ENCODE measurements at places on chromosomes 12 and 14. TPM values are rescaled to one million over a fixed set of nuclear protein-coding genes. Genes with fewer than 3 reads are reported as not detected.

The USP15 gene
- 25.4 TPM for polyA plus RNA-seq

DNA sequence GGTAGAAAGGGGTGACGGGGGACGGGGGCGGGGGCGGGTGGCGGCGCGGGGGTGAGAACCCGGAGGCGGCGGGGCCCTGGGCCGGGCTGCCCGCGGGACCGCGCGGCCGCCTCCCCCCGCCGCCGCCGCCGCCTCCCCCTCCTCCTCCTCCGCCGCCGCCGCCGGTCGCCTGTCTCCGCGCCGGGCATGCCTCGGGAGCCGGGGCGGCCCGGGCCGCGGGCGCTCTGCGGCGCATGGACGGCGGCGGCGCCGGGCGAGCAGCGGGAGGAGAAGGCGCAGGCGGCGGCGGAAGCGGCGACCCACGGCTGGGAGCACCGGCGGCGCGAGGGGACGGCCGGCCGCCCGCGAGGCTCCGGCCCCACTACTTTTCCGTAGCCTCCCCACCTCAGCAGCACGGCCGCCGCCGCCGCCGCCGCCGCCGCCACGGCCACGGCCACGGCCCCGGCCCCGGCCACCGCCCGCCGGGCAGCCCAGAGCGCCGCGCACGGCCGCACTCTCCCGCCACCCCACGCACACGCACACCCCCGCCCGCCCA lies at the start of gene NPAS3:
Gene NPAS3, plus strand, starts transcription at position 161 of the 535 bp plus-strand sequence.
- DNase-seq = no peak

The CLEC2B gene
- polyA plus RNA-seq = 0.17 TPM

- DNase-seq = no peak
These were observed 354.4 kb downstream of the NAV3 start for GRCh38 chr12:78185109-78185508.

The BAG5 gene
- polyA plus RNA-seq = 24.8 TPM

The IL22 gene
- not detected for polyA plus RNA-seq

- no peak for DNase-seq
These were observed 125.5 kb downstream of the TMTC3 start for GRCh38 chr12:88267630-88268029.

The SSTR1 gene
- polyA plus RNA-seq = not detected

GRCh38 chr14:37595809-37596621 lies 586 bp downstream of the TTC6 start:
- DNase-seq = peak; percentile 86

DNA sequence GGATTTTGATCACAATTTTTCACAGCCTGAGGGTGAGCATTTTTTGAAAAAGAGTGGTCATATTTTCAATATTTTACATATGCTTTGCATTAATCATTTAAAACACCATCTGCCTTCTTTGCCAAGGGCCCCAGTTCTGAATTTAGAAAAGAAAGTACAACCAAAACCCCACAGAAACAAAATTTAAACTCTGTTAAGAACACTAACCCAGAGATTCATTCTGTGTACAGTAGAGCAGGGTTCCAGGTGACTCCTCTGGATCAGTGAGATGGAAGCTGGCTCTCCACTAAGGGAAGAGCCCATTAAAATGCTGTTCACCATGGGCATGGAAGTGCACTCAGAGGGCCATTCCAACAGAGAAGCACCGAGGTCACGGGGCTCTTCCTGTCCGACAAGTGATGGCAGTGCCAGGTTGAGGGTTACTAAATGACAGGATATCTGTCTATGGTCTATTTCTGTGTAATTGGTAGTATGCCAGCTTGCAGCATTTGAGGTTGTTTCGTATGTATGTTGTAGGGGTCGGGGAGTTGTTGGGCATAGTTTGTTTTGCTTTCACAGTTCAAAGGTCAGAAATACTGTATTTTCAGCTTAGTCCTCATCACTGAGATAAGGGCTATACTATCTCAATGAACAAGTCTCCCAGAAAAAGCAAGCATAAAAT lies 95.9 kb downstream of the SLC35F4 start:
- DNase-seq = no peak

- no peak for DNase-seq
These were observed 259.6 kb downstream of the FLRT2 start for GRCh38 chr14:85789506-85789905.

DNA sequence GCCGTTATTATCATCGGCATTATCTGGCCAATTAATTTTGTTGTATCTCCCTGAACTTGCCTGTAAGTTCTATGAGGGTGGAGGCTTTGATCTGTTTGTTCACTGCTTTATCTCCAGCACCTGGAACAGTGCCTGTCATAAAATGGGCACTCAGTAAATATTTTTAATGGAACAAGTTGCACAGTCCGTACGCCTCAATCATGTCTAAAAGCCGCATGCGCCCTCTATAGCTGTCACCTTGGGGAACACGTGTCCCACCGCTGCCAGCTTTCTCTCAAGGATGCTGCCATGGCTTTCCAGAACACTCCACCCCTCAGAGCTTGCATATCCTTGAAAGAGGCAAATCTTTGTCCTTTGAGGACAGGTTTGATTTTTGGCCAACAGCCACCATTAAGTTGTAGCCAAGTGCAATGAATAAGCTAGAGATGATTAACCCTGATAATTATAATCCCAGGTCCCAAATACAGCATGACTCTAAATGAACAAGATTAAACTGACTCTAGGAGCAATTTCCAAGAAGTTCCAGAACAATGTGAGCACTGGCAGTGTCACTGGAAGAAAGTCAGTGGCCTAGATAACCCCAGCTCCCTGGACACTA lies 55.1 kb downstream of the ERH start:
- DNase-seq = no peak

GRCh38 chr12:113232840-113233585 lies 11.7 kb downstream of the TPCN1 start:
- no peak for DNase-seq

DNA sequence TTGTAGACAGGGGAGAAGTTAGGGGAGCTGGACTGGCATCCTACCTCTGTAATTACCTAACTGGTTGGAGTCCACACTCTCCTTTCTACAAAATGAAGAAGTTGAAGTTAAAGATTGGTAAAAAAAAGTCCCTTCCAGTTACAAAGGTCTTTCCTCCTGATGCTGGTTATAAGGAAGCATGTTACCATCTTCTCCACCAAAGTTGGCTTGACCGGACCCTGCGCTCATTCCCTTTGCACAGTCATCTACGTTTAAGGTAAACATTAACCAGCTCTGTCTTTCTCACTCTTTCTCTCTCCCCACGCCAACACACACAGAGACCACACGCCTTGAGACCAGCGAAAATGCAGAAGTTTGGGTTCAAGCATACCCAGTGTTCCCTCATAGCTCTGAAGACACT lies 11.9 kb downstream of the FBLN5 start:
- DNase-seq = no peak

DNA sequence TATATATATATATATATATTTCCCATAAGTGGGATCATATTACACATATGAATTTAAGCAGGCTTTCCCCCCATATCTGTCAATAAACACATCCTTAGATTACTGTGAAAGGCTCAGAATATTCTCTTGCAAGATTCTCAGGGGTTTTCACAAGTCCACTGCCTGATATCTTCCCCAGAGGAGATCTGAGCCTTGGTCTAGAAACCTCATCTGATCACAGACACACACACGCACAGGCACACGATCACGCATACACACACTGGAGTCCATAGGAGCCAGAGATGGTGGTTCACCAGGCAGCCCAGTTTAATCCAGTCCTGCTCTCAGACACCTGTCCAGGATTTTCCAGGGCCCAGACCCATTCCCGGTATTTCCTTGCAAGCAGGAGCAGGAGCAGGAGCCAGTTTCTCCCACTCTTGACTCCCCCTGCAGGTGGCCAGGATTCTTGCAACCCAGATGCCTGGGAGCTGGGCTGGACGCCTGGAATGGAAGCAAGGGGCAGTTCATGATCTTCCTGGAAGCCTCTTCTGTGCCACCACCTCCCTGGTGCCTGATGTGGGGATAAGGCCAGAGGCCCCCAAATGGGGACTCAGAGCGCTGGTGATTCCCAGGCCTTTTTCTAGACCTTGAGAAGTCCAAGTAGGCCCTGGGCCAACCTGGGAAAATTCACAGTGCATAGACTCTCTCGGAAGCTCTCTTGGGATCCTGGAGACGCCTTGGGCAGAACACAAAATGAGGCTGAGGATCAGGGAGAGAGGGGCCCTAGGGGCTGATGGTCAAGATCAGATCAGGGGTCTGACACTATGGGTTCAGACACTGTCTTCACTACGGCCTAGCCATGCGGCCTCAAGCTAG lies 16.5 kb upstream of the KRT78 start:
- peak; percentile 92 for DNase-seq

DNA sequence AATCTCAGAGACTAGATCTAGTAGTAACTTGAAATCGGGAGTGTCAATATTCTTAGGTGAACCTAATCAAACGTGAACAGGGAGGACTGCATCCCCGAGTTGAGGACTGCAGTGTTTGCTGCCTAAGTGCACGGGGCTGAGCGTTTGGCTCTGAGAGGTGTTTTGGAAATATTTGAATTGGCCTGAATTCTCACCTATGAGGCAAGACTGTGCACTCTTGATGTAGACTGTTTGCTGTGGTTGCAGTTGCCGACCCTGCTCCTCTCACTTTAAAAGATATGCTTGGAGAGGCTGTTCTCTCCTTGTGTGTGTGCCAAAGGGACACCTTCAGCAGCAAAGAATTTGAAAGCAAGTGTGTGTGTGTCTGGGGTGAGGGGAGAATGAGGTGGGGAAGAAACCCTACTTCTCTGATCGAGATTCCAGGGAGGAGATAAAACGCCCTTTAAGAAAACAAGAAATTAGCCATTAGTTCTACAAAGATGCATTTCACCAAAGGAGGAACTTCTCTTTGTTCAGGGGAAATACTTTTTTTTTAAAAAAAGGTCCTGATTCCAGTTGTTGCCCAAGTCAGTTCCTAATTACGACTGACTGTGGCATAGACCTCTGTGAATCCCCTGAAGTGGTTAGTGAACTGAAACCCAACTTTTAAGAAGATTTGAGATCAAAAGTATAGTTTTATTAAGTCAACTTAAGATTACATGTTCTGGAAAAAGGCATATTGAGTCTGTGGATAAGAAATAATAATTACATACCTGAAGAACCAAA lies 106.6 kb downstream of the DYRK2 start:
- DNase-seq = no peak

The PAPLN gene
- 5.0 TPM for polyA plus RNA-seq

- DNase-seq = no peak
These were observed 291.8 kb upstream of the G2E3 start for GRCh38 chr14:30267141-30267540.

- peak; percentile 27 for DNase-seq
These were observed 186.7 kb upstream of the NEDD1 start for GRCh38 chr12:96720363-96720705.

The HRK gene
- 0.13 TPM for polyA plus RNA-seq

GRCh38 chr14:31943217-31943799 lies 133.8 kb upstream of the ARHGAP5 start:
- no peak for DNase-seq

DNA sequence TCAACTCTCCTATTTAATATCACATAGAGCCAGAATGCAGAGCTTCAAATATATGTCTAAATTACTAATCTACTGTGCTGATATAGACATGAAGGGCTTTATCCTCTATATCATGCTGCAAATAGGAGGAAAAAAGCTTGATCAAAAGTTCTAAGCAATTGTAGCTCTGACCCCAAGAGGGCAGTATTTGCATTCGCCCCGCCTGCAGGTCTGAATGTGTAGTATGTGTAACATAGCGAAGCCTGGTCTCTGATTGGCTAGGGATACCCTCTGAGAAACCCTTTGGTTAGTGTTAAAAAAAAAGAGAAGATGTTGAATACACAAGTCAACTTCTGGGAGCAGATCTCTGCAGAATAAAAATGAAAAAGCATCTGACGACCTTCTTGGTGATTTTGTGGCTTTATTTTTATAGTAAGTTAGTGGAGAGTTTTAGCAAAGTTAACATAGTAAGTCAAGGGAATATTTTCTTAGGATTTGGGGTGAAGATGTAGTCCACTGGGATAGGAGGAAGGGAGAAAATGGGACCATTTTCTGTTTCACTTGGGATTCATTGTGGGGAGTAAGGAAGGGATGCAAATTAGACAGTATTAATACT lies 151.6 kb upstream of the OR4E1 start:
- peak; percentile 59 for DNase-seq

Measured in A549 (cell line).